Activated CD4-positive, alpha-beta T cell treated with anti-CD3 and anti-CD28 coated beads, Interleukin-2, amount 50 U/mL, for 48 hours (primary cell): ENCODE measurements at places on chromosomes 1 and 21.
A peak's percentile ranks its signal among the peaks of the same experiment; 100 is the strongest.

DNA sequence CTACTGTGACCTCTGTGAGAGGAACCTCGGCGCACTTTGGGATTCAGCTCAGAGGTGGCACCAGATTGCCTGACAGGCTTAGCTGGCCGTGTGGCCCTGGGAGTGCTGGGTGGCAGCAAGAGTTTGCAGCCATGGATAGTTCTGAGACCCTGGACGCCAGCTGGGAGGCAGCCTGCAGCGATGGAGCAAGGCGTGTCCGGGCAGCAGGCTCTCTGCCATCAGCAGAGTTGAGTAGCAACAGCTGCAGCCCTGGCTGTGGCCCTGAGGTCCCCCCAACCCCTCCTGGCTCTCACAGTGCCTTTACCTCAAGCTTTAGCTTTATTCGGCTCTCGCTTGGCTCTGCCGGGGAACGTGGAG is 67.5 kb downstream of the DISC1 start:
- no peak for DNase-seq

- no peak for DNase-seq
Measured at GRCh38 chr1:53131590-53131938, 10.9 kb downstream of the SLC1A7 start.

GRCh38 chr1:176694713-176695112 is 231.7 kb downstream of the PAPPA2 start:
- no peak for DNase-seq

GRCh38 chr1:20484519-20485462 is 1.2 kb downstream of the CAMK2N1 start:
- DNase-seq, result no peak

DNA sequence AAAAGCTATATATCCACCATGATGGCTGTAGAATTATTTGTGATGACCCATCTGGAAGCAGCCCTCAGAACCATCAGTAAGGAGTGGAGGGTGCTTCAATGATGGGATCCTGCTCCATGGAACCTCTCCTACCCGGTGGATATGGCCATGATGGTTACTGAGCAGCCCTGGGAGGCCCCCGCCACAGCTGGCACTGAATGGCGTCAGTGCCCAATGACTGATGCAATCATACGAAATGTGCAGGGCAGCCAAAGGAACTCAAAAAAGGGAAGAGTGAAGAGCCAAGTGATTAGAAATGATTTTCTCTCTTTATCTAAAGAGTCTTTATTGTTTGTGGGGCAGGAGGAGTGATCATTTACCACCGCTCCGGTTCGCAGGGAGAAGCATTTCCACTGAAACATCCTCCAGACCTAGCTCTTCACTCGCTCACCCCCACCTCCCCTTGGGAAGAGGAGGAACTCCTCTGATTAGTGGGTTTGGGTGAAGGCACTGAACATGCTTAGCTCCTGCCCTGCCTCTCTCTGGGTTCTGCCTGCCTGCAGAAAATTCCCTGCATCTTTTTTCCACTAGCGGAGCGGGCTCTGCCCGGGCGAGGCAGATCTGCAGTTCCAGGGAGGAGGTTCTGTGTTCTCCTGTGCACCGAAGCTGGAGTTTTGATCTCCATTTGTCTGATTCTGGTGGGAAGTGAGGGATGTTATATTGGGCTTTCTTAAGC is 260.3 kb downstream of the GRIK3 start:
- no peak for DNase-seq

GRCh38 chr1:202278751-202279150 is 63.0 kb downstream of the UBE2T start:
- no peak for DNase-seq

GRCh38 chr1:233613252-233614172 is at the start of gene KCNK1:
Gene KCNK1, plus strand, starts transcription at chr1:233614106. Its CDS starts 66 bp downstream, at chr1:233614172.
- peak; percentile 29 for DNase-seq
